ENCODE measurements at places on chromosomes 6 and 20.

DNA sequence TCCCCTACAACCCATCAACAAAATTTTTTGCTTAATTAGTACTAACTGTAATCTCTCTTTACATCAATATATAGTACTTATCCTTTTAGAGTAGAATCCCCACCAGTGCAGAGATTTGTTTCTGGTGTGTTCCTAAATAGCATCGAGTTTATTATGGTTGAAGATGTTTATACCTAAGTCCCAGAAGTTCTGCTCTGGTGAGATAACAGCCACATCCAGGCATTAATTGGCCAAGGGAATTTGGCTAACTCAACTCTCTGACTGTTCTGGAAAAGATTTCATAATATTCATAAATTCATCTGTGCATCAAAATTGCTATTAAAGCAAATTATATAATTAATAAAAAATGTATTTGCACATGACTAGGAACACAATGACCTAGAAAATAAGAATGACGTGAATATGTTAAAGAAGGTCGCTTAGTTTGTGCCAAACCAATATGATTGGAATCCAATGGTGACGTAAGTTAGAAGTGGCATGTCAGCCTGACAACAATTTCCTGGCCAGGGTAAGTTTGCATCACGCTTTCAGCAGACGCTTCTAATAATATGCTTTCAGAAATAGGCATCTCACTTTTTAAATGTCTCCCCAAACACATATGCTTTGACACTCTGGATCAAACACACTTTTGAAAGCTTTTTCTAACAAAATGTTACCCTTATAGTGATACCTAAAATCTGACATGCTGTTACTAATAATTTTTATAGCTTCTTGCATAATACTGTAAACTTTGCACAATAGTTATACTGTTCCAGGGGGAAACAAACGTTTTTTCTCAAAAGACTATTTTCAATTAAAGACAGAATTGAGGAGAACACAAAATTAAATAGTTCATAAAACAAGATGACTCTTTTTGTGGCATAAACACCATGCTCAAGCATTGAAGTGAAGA, 236.7 kb downstream of the TENT5A start:
- no peak for DNase-seq

DNA sequence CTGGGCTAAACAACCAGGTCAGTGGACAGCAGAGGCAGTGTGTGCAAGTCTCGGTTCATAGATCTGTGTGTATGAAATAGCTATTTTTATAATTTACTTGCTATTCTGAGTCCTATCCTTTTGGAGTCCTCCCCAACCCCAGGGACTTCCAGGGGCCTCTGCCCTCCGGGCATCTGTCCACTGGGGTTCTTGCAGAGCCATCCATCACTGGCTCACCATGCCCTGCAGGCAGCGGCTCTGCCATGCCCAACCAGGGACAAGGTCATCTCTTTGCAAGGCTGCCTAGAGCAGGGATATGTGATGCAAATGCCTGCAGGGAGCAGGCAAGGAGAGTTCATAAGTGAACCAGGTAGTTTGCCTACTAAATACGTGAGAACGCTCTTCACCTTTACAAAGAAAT, 10.5 kb upstream of the BEND3 start:
- DNase-seq, result no peak

- no peak for DNase-seq
Measured at GRCh38 chr20:15889061-15889460, 684.2 kb downstream of the KIF16B start.

DNA sequence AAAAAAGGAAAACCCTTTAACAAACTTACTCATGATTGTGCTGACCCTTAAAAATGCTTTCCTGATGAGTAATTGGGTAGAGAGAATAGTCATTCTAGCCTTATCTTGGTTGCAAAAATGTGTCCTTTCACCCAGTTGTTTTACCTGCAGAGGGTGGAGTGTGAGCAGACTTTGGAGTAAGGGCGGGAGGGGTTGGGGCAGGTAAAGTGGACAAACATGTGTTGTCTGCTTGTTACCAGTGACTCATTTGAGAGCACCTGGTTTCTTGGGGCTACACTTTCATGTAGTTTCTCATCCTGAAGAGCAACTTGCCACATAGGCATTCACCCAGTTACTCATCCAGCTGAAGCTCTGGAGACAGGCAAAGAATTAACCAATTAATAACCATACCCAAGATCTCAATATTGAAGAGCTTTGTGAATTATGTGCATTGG, 121.1 kb downstream of the TNFRSF21 start:
- DNase-seq, result peak; percentile 10

DNA sequence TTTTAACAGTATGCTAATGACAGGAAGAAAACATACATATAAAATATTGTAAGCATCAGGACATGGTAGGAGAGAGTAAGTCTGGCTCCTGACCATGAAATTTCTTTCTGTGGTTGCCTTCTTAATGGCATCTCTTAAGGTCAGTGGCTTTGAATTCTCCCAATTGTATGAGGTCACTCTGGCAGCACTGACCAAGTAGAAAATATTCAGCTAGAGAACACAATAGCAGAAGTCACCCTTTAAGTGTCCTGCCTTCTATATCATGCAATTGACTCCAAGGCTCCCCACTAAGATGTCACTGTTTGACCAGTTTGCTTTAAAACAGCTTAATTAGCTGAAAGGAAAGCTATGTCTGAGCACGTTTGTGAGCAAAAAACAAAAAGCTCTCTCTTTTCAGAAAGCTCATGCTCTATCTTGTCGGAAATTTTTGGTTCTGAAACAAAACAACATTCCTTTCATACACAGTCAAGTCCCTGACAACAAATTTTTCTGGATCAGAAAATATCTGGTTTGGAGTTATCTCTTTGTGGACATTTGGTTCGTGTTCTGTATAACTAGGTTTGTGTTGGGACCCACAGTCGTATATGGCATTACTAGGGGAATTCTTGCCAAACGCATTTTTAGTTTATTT, 120.9 kb upstream of the IFNGR1 start:
- no peak for DNase-seq

DNA sequence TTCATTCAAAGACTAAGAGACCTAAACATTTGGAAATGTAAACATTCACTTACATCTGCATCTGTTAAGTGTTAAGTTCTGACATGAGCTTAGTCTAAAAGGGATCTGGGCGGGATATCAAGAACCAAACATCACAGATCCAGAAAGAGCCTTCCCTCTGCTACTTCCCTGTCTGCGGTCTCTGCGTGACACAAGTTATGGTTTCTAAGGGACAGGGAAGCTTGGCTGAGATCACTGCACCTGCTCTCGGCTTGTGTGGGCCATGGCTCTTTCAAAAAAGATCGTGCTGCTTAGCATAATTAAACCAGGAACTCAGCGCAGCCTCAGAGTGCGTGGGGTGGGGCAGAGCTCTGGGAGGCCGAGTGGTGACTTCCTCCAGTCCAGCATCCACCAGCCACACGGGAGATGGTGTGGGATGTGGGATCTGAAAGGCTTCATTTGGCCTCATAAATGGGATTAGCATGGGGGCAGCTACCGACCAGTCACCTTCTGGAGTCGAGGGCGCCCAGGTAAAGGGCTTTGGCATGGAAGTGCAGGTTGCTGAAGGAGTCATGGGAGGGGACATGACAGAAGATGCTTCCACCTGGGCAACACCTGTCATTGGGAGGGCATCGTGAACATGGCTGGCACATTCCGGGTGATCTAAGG, 16.7 kb upstream of the RAMACL start:
- no peak for DNase-seq

DNA sequence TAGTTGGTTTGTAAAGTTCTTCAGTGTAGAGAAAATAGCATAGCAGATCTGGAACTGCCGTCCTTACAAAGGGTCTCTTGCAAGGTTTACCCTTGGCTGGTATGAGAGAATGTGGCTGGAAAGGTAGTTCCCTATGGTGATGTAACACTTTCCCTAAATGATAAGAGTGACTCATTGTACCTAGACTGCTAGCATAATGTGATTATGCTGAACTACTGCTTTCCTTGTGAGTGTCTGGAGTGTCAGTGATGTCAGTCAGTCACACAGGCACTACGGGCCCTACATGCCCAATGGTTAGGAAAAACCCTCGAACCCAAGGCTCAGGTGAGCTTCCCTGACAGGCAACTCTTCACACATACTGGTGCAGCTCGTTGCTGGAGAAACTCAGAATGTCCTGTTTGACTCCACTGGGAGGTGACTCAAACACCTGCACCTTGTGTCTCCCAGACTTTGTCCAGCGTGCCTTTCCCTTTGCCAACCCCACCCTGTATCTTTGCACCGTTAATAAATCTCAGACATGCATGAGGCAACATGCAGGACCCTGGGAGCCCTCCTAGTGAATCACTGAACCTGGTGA, 28.4 kb upstream of the LY86 start:
- no peak for DNase-seq

- no peak for DNase-seq
Measured at GRCh38 chr6:7784706-7785105, 58.8 kb downstream of the BMP6 start.

DNA sequence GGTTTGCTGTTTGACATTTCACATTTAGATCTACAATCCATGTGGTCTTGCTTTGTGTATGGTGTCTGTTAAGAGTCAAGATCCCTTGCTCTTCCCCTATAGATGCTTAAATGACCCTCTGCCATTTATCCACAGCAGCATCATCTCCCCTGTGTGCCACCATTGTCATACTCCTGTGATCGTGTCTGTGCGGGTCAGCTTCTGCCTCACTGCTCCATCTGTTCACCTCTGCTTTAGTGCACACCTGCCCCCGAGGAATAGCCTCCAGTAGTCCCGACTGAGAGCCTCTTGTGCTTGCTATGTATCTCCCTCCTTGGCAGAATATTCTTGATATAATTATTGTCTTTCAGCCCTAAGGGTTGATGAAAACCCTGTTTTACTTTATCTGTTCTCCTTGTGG, 551.2 kb downstream of the CDH26 start:
- no peak for DNase-seq

- no peak for DNase-seq
Measured at GRCh38 chr6:16329233-16329632, 90.8 kb downstream of the GMPR start.

DNA sequence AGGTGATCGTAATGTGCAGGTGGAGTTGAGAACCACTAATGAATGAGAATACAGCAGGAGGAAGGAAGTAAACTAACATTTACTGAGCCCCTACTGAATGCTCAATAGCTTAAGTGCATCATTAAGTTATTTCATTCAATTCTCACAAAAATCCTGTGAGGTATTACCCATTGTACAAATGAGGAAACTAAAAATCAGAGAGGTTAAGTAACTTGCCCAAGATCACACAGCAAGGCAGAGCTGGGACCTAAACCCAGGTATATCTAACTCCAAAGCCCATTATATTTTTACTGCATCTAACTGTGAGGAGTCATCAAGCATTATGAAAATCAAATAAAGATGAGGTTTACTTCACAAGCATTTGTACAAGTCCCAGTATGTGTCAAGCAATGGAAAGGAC, 35.3 kb downstream of the CPNE5 start:
- no peak for DNase-seq

GRCh38 chr6:87574237-87574804, 15.5 kb downstream of the RARS2 start:
- no peak for DNase-seq

DNA sequence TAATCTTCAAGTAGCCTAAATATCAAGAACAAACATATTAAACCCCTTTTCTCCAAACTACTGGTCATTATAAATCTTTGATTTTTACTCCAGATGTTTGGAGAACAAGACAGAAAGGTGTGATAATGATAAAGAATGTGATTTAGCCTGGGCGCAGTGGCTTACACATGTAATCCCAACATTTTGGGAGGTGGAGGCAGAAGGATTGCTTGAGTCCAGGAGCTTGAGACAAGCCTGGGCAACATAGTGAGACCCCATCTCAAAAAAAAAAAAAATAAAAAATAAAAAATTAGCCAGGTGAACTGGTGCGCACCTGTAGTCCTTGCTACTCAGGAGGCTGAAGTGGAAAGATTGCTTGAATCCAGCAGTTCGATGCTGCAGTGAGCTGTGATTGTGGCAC, 35.1 kb upstream of the FUCA2 start:
- no peak for DNase-seq

DNA sequence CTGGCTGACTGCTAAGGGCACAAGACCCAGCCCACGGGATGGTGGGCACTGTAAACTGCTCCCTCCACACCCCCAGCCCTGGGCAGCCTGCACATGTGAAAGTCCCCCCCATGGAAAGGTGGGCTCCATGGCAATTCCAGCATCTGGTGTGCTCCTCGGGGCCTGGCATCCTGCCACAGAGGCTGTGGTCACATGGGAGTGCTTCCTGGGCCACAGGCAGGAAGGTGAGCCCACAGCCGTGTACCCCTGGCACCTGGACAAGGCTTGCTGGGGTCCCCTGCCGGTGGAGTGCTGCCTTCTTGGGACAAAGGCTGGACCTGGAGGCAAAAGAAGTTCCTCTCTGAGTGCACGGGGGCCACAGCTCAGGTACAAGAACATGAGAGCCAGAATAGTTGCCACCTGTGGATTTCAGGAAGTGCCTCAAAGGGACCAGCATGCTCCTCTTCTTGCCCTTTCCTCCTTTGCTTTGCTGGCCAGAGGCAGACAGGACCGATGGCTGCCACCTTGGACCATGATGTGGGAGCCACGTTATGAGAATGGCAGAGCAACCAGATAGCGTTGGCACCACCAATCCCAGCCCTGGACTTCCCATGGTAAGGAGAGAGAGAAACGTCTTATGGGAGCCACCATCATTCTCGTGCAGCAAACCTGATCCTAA, 120.2 kb upstream of the MLN start:
- DNase-seq, result no peak

GRCh38 chr6:151475653-151476523, 17.9 kb upstream of the CCDC170 start:
- DNase-seq, result no peak

DNA sequence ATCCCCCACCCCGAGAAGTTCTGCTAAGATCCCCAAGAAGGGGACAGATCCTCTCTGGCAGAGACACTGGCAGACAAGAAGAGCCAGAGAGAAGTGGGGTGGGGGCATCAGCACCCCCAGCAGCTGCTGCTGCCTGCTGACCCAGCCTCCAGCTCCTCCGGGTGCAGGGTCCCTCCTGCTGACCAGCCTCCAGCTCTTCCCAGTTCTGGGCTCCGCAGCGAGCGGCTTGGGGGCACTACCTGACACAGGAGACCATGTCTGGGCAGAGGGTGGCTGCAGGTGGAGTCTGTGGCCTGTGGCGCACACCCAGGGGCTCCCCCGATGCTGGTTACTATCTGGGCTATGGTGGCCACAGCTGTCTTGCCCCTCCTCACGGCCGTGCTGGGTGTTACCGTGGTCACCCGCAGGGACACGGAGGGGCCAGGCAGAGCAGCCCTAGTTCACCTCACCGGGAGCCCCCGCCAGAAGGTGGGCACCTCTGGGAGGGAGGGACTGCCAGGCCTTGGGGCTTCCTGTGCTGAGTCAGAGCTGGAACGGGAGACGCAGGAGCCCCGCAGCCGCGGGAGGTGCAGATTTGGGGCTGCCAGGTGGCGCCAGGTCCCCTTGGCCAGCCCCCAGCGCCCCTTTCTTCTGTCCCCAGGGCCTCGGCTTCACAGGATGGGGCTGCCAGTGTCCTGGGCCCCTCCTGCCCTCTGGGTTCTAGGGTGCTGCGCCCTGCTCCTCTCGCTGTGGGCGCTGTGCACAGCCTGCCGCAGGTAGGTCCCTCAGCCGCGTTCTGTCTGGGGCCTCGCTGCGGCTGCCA, 630 bp downstream of the LIME1 start:
- peak; percentile 77 for DNase-seq

DNA sequence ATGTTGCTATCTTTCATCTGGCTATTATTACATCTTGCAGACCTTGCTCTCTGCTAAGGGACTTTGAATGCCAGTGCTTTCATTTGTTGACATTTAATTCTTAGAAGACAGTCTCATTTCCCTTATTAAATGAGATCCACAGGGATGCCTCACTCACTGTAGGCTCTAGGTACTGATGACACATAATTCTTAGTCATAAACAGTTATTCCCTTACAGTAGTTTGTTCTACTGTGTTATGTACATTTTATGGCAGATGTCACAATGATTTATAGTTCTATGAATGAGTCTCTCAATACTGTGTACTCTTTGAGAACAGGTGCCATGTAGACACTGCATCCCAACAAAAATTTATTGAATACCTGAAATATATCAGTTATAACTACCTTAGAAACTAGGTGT, 70.3 kb downstream of the FAM83B start:
- no peak for DNase-seq
